ENCODE measurements at places on chromosomes 11 and 22. TPM values are rescaled to one million over a fixed set of nuclear protein-coding genes. Genes with fewer than 3 reads are reported as not detected.
A peak's percentile ranks its signal among the peaks of the same experiment; 100 is the strongest.

- peak overlapping the region; percentile 7 for H3K4me3 ChIP-seq
- H3K36me3 ChIP-seq = no peaks in the 10 kb centered on the region
- no peaks in the 10 kb centered on the region for H3K27me3 ChIP-seq
- peak; percentile 95 for DNase-seq
- peaks cover 17% of the 10 kb centered on the region for H3K4me1 ChIP-seq
These were observed 3.9 kb upstream of the CRY2 start for GRCh38 chr11:45843158-45843924.

- no peaks in the 10 kb centered on the region for H3K36me3 ChIP-seq
- H3K27ac ChIP-seq = no peak overlapping the region
- no peak for DNase-seq
- peaks cover 4% of the 10 kb centered on the region for H3K27me3 ChIP-seq
- H3K4me1 ChIP-seq = no peaks in the 10 kb centered on the region
- H3K4me3 ChIP-seq = peak overlapping the region; percentile 46
These were observed 2.0 kb upstream of the LARGE1 start for GRCh38 chr22:33922349-33922681.

The OR10A6 gene
- not detected for total RNA-seq

GRCh38 chr22:39724390-39724789 lies 153.8 kb downstream of the CACNA1I start:
- no peak for DNase-seq
- no peaks in the 10 kb centered on the region for H3K4me1 ChIP-seq
- no peaks in the 10 kb centered on the region for H3K36me3 ChIP-seq
- H3K27ac ChIP-seq = no peak overlapping the region
- no peak overlapping the region for H3K4me3 ChIP-seq

The SLC43A3 gene
- 10.5 TPM for total RNA-seq

- no peak overlapping the region for H3K4me3 ChIP-seq
- H3K4me1 ChIP-seq = no peaks in the 10 kb centered on the region
- no peaks in the 10 kb centered on the region for H3K36me3 ChIP-seq
- DNase-seq = no peak
These were observed 807.2 kb downstream of the TBC1D22A start for GRCh38 chr22:47569389-47570299.

GRCh38 chr22:12601870-12602779 lies 2925.9 kb upstream of the OR11H1 start:
- H3K27me3 ChIP-seq = no peaks in the 10 kb centered on the region
- H3K4me1 ChIP-seq = no peaks in the 10 kb centered on the region
- H3K27ac ChIP-seq = no peak overlapping the region

GRCh38 chr11:31812383-31813381 lies 1.6 kb upstream of the PAX6 start:
- no peaks in the 10 kb centered on the region for H3K36me3 ChIP-seq
- no peak for DNase-seq
- no peak overlapping the region for H3K27ac ChIP-seq
- H3K27me3 ChIP-seq = peaks cover 64% of the 10 kb centered on the region
- H3K4me1 ChIP-seq = peaks cover 33% of the 10 kb centered on the region

GRCh38 chr11:11155962-11156815 lies 196.9 kb downstream of the CSNK2A3 start:
- H3K27ac ChIP-seq = peak overlapping the region; percentile 72
- H3K36me3 ChIP-seq = no peaks in the 10 kb centered on the region
- peak overlapping the region; percentile 55 for H3K4me3 ChIP-seq
- no peaks in the 10 kb centered on the region for H3K27me3 ChIP-seq
- peak; percentile 64 for DNase-seq
- peaks cover 37% of the 10 kb centered on the region for H3K4me1 ChIP-seq

DNA sequence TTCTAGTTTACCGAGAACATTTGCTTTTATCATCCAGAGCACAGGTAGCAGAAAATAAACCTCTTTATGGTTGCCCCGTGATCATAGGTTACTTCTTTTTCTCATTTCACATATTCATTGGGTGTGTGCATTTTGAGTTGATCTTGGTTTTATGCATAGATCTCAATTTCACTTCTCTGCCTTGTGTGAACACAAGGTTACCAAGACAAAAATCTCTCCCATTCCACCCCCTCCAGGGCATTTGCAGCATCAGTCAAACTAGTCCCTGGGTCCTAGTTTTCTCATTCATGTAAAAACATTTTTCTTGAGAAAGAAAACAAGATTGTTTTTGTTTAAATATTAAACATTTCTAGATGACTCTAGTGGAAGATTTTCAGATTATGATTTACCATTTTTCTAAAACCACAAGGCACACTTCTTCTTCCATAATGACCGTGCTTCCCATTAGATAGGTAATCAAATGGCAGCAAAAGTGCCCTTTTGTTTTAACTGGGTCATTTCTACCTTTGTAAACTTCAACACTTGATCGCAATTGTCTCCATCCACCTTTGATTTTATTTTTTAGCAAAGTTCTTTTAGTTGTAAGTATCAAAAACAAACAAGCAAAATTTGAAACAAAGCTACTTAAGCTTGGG lies 526.6 kb upstream of the CADM1 start:
- H3K36me3 ChIP-seq = no peaks in the 10 kb centered on the region
- H3K27me3 ChIP-seq = no peaks in the 10 kb centered on the region
- no peak overlapping the region for H3K4me3 ChIP-seq
- no peaks in the 10 kb centered on the region for H3K4me1 ChIP-seq

The PRR33 gene
- 0.10 TPM for total RNA-seq

- no peaks in the 10 kb centered on the region for H3K36me3 ChIP-seq
- no peaks in the 10 kb centered on the region for H3K4me1 ChIP-seq
- no peak overlapping the region for H3K4me3 ChIP-seq
- no peaks in the 10 kb centered on the region for H3K27me3 ChIP-seq
These were observed 13.6 kb downstream of the CCKBR start for GRCh38 chr11:6273188-6273587.

DNA sequence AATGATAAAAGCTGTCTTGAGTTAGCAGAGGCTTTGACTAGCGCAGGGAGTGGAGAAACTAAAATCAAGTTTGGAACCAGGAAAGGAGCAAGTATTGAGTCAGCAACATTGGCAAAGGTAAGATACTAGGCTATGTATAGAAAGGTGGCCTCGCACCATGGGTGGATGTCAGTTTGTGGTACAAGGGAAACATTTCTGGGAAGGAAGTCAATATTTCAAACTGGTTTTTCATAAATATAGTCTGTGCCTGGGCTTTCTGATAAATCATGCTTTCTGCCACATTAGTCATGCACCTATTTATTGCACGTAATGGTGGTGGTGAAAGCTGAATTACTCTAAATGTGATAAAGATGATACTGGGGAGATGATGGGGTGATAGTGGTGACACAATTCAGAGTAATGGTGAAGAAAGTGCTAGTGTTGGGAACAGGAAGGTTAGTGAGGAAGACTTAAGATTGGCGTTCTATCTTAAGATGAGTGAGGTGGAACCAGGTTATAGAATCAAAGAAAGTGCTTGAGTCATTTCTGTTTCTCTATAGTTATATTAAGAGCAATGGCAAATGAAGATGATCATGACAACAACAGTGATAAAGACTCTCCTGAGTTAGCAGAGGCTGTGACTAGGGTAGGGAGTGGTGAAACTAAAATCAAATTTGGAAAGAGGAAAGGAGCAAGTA lies 729.0 kb downstream of the FAM181B start:
- no peaks in the 10 kb centered on the region for H3K36me3 ChIP-seq
- no peak for DNase-seq
- no peak overlapping the region for H3K27ac ChIP-seq
- no peaks in the 10 kb centered on the region for H3K4me1 ChIP-seq
- no peak overlapping the region for H3K4me3 ChIP-seq

The DNAJC24 gene
- total RNA-seq = 15.7 TPM

The UBQLN3 gene
- total RNA-seq = 0.49 TPM

- H3K4me3 ChIP-seq = no peak overlapping the region
- no peak for DNase-seq
- H3K4me1 ChIP-seq = peaks cover 45% of the 10 kb centered on the region
- no peaks in the 10 kb centered on the region for H3K27me3 ChIP-seq
These were observed 7.3 kb upstream of the CCDC15 start for GRCh38 chr11:124946735-124947141.

The IGSF22 gene
- 5.8 TPM for total RNA-seq

GRCh38 chr22:32411402-32411801 lies 645 bp downstream of the RTCB start:
- DNase-seq = no peak
- H3K27ac ChIP-seq = peak overlapping the region; percentile 92
- H3K27me3 ChIP-seq = no peaks in the 10 kb centered on the region
- peak overlapping the region; percentile 89 for H3K4me3 ChIP-seq
- H3K4me1 ChIP-seq = peaks cover 12% of the 10 kb centered on the region
- H3K36me3 ChIP-seq = no peaks in the 10 kb centered on the region

GRCh38 chr11:109729761-109730160 lies 307.8 kb downstream of the C11orf87 start:
- DNase-seq = no peak
- no peaks in the 10 kb centered on the region for H3K4me1 ChIP-seq
- H3K36me3 ChIP-seq = no peaks in the 10 kb centered on the region
- H3K27ac ChIP-seq = no peak overlapping the region

DNA sequence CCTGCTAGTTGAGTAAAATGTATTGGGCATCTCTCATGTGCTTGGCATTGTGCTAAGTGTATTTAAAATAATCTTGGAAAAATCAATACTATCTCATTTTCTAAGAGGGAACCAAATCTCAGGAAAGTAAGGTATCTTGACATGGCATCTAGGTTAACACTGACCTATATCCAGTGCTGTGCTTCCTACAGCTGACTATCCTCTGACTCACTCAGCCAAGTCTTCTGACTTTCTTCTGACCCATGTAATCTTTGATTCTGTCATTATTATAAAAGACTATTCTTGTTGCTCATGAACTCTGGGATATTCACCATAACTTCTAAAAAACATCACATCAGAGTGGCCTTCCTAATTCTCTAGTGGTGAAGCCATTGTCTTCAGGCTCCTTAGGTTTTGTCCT lies 304.1 kb upstream of the TENM4 start:
- no peaks in the 10 kb centered on the region for H3K27me3 ChIP-seq
- no peak for DNase-seq
- no peaks in the 10 kb centered on the region for H3K36me3 ChIP-seq
- H3K27ac ChIP-seq = no peak overlapping the region
- no peaks in the 10 kb centered on the region for H3K4me1 ChIP-seq
- no peak overlapping the region for H3K4me3 ChIP-seq

GRCh38 chr11:132719684-132720083 lies 812.6 kb downstream of the OPCML start:
- H3K27me3 ChIP-seq = no peaks in the 10 kb centered on the region
- H3K27ac ChIP-seq = no peak overlapping the region
- no peak for DNase-seq

- H3K27ac ChIP-seq = no peak overlapping the region
- H3K27me3 ChIP-seq = no peaks in the 10 kb centered on the region
- no peak for DNase-seq
- H3K4me1 ChIP-seq = no peaks in the 10 kb centered on the region
- H3K36me3 ChIP-seq = no peaks in the 10 kb centered on the region
These were observed 45.4 kb downstream of the GRAMD1B start for GRCh38 chr11:123475469-123475868.

The NFAM1 gene
- total RNA-seq = 40.3 TPM

DNA sequence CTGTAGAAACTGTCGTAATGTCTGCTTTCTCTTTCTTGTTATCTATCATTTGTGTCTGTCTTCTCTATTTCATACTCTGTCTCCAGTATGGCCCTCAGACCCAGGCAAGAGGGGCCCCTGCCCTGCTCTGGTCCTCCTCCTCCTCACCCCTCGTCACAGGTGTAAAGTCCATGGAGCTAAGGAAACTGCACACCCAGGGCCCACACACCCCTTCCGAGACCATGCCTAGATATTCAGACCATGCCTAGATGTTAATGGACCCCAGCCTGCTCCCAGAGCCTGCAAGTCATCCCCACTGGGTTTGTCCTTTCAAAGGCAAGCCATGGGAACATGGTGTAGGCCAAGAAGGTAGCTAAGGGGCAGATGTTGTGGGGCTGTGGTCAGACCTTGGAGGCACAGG lies 24.1 kb upstream of the ANO1 start:
- no peaks in the 10 kb centered on the region for H3K4me1 ChIP-seq
- no peak for DNase-seq
- H3K27me3 ChIP-seq = no peaks in the 10 kb centered on the region
- no peak overlapping the region for H3K27ac ChIP-seq
- H3K36me3 ChIP-seq = no peaks in the 10 kb centered on the region

DNA sequence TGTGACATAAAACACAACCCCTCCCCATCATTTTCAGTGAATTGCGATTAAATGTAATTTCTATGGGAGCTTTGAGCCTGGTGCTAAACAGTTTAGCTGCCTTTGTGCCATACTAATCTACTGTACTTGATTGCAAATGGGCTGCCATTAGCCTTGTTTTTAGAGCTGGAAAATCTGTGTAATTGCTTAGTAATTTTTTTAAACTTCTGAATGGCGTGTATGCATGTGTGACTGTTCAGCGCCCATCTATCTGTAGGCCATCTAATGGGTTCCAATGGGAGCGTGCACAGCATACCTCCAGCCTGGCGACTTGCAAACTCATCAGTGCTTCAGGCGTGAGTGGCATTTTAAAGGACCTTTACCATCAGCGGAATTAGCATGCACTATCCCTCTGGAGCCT lies 142.7 kb upstream of the KIRREL3 start:
- no peaks in the 10 kb centered on the region for H3K27me3 ChIP-seq
- H3K36me3 ChIP-seq = no peaks in the 10 kb centered on the region
- no peak overlapping the region for H3K4me3 ChIP-seq
- no peaks in the 10 kb centered on the region for H3K4me1 ChIP-seq

GRCh38 chr11:45168366-45169130 lies 22.1 kb downstream of the PRDM11 start:
- no peaks in the 10 kb centered on the region for H3K27me3 ChIP-seq
- H3K4me1 ChIP-seq = no peaks in the 10 kb centered on the region
- DNase-seq = no peak
- H3K27ac ChIP-seq = no peak overlapping the region
- no peak overlapping the region for H3K4me3 ChIP-seq

The HBE1 gene
- not detected for total RNA-seq

The VPREB1 gene
- not detected for total RNA-seq

GRCh38 chr22:46480396-46480795 lies 57.0 kb downstream of the CELSR1 start:
- no peak overlapping the region for H3K4me3 ChIP-seq
- DNase-seq = no peak
- no peaks in the 10 kb centered on the region for H3K36me3 ChIP-seq
- no peaks in the 10 kb centered on the region for H3K4me1 ChIP-seq
